ENCODE measurements at places on chromosomes 3 and 15. TPM values are rescaled to one million over a fixed set of nuclear protein-coding genes. Genes with fewer than 3 reads are reported as not detected.

The CDCP1 gene
- 2.3 TPM for total RNA-seq

The PRSS50 gene
- total RNA-seq, result not detected

- no peak overlapping the region for H3K27ac ChIP-seq
- DNase-seq, result no peak
- H3K36me3 ChIP-seq, result no peaks in the 10 kb centered on the region
- H3K4me1 ChIP-seq, result peaks cover 20% of the 10 kb centered on the region
Measured at GRCh38 chr3:31729082-31729481, 196.4 kb downstream of the STT3B start.

The KPNA1 gene
- total RNA-seq, result 71.5 TPM

The SMAD6 gene
- total RNA-seq, result 17.5 TPM

- H3K27ac ChIP-seq, result no peak overlapping the region
- no peak for DNase-seq
- H3K4me1 ChIP-seq, result peaks cover 13% of the 10 kb centered on the region
- peaks cover 4% of the 10 kb centered on the region for H3K36me3 ChIP-seq
- peaks cover 17% of the 10 kb centered on the region for H3K27me3 ChIP-seq
Measured at GRCh38 chr3:138440121-138440521, 5.7 kb downstream of the ESYT3 start.

DNA sequence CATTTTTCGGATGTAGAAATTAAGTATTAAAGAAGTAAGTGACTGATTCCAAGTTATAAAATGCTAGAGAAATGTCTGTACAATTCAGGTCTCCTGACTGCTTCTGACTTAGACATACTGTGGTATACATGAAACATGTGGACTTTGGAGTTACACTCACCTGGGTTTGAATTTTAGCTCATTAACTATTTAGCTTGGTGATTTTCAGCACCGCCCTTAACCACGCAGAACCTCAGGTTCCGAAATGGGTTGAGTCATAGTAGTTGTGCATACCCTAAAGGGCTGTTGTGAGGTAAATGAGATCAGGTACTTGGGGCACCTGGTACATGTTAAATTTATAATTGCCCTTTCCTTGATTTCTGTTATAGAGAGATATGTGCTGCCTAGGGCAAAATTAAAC, 32.9 kb upstream of the UTS2B start:
- peaks cover 78% of the 10 kb centered on the region for H3K36me3 ChIP-seq
- DNase-seq, result no peak
- H3K27ac ChIP-seq, result no peak overlapping the region
- H3K4me3 ChIP-seq, result no peak overlapping the region
- no peaks in the 10 kb centered on the region for H3K27me3 ChIP-seq

The PLSCR2 gene
- total RNA-seq, result not detected

DNA sequence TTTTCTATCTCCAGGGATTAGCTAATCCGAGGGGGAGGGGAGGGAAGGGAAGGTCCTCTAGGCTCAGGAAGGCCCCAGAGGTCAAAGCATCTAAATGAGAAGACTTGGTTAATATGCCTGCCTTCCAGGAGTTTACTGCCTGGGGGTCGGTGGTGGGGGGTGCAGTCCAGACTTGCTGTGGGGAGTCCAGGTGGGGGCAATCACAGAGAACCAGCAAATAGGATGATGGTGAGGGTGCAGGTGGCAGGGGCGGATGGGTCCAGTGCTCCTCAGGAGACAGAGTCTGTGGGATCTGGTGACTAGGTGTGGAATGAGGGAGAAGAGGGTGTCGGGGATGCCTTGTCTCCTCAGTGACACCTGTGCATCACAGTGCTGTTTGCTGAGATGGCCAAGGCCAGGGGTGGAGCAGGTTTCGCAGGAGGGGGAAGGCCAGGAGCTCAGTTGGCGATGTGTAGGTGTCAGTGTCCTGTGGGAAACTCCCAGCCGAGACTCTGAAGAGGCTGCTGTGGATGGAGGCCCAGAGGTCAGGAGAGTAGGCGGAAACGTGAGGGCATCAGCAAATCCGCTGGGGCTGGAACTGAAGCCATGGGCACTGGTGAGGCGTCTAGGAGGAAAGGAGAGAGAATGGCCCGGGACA, 8.1 kb downstream of the CFAP100 start:
- peak; percentile 75 for DNase-seq
- H3K27ac ChIP-seq, result no peak overlapping the region
- H3K4me1 ChIP-seq, result no peaks in the 10 kb centered on the region
- no peaks in the 10 kb centered on the region for H3K36me3 ChIP-seq
- no peak overlapping the region for H3K4me3 ChIP-seq

DNA sequence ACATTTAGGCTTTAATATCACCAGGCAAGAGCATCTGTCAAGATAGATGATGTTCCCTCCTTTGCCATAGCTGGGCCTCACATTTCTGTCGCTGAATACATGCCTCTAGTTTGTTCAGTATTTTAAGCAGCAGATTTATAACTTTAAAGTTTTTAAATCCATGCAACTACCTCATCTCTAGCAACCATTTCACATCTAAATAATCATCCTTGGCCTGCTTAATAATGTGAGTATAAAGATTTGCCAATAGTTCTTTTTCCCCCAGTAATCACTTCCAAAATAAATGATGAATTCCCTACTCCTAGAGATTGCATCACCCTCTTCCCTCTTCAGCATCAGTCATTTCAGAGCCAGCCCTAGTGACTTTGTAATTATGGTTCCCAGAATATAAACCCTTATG, 36.2 kb upstream of the FILIP1L start:
- H3K4me3 ChIP-seq, result no peak overlapping the region
- peaks cover 22% of the 10 kb centered on the region for H3K4me1 ChIP-seq
- peaks cover 29% of the 10 kb centered on the region for H3K36me3 ChIP-seq
- DNase-seq, result no peak
- H3K27me3 ChIP-seq, result no peaks in the 10 kb centered on the region
- H3K27ac ChIP-seq, result peak overlapping the region; percentile 32

- peaks cover 3% of the 10 kb centered on the region for H3K27me3 ChIP-seq
- no peak overlapping the region for H3K4me3 ChIP-seq
- H3K36me3 ChIP-seq, result no peaks in the 10 kb centered on the region
- peaks cover 22% of the 10 kb centered on the region for H3K4me1 ChIP-seq
- no peak overlapping the region for H3K27ac ChIP-seq
- no peak for DNase-seq
Measured at GRCh38 chr15:74403991-74404563, 29.7 kb downstream of the SEMA7A start.

GRCh38 chr15:78638658-78639314, 2.2 kb downstream of the CHRNB4 start:
- no peak overlapping the region for H3K4me3 ChIP-seq
- H3K27me3 ChIP-seq, result peaks cover 22% of the 10 kb centered on the region
- H3K27ac ChIP-seq, result no peak overlapping the region

- no peak overlapping the region for H3K27ac ChIP-seq
- no peaks in the 10 kb centered on the region for H3K27me3 ChIP-seq
- no peak for DNase-seq
- H3K4me1 ChIP-seq, result peaks cover 10% of the 10 kb centered on the region
Measured at GRCh38 chr15:100914876-100915275, 4.3 kb upstream of the LRRK1 start.

DNA sequence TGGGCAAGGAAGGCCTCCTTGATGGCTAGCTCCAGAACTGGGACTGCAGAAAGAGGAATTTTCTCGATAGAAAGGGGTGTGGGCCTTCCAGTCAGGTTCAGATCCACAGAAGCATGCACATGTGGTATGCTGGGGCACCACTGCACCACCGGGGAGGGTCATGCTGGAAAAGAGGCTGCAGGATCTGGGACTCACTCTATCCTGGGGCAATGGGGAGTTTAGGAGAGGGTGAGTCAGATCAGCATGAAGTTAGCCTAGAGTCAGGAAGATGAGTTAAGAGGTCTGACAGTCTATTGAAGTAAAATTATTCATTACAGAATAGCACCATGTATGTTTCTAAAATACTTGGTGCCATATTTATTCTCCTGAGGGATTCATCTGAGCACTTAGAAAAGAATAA, 130.2 kb upstream of the TOPAZ1 start:
- H3K27me3 ChIP-seq, result no peaks in the 10 kb centered on the region
- H3K4me3 ChIP-seq, result no peak overlapping the region
- peaks cover 10% of the 10 kb centered on the region for H3K36me3 ChIP-seq
- no peak overlapping the region for H3K27ac ChIP-seq
- H3K4me1 ChIP-seq, result peaks cover 13% of the 10 kb centered on the region
- no peak for DNase-seq

- no peak overlapping the region for H3K27ac ChIP-seq
- no peaks in the 10 kb centered on the region for H3K27me3 ChIP-seq
- peaks cover 40% of the 10 kb centered on the region for H3K4me1 ChIP-seq
Measured at GRCh38 chr15:63481105-63481810, 23.1 kb upstream of the USP3 start.

DNA sequence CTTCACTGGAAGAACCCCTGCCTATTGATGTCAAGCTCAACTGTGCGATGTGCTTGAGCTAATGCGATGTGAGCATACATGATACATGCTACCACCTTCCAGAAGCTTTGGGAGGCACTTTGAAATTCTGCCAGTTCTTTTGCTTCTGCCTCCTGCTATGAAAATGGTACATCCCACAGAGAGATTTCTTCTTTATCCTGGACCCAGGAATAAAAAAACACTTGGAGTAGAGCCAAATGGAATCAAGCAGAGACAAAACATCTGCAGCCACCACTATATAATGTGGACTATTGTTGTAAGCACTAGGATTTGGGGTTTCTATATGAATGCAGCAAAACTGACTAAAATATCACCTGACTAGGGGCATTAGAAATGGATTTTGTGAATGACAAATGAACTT, 119.9 kb upstream of the GAP43 start:
- H3K27ac ChIP-seq, result no peak overlapping the region
- no peak for DNase-seq
- H3K36me3 ChIP-seq, result no peaks in the 10 kb centered on the region
- no peaks in the 10 kb centered on the region for H3K27me3 ChIP-seq

GRCh38 chr3:186303965-186304364, 58.1 kb downstream of the DGKG start:
- no peaks in the 10 kb centered on the region for H3K36me3 ChIP-seq
- H3K4me3 ChIP-seq, result no peak overlapping the region
- no peak for DNase-seq
- H3K27me3 ChIP-seq, result peaks cover 11% of the 10 kb centered on the region
- no peak overlapping the region for H3K27ac ChIP-seq

The CCR8 gene
- not detected for total RNA-seq

- no peak overlapping the region for H3K27ac ChIP-seq
- no peaks in the 10 kb centered on the region for H3K4me1 ChIP-seq
- H3K4me3 ChIP-seq, result no peak overlapping the region
- no peak for DNase-seq
- peaks cover 12% of the 10 kb centered on the region for H3K27me3 ChIP-seq
- no peaks in the 10 kb centered on the region for H3K36me3 ChIP-seq
Measured at GRCh38 chr3:39941931-39942330, 132.5 kb downstream of the MYRIP start.

DNA sequence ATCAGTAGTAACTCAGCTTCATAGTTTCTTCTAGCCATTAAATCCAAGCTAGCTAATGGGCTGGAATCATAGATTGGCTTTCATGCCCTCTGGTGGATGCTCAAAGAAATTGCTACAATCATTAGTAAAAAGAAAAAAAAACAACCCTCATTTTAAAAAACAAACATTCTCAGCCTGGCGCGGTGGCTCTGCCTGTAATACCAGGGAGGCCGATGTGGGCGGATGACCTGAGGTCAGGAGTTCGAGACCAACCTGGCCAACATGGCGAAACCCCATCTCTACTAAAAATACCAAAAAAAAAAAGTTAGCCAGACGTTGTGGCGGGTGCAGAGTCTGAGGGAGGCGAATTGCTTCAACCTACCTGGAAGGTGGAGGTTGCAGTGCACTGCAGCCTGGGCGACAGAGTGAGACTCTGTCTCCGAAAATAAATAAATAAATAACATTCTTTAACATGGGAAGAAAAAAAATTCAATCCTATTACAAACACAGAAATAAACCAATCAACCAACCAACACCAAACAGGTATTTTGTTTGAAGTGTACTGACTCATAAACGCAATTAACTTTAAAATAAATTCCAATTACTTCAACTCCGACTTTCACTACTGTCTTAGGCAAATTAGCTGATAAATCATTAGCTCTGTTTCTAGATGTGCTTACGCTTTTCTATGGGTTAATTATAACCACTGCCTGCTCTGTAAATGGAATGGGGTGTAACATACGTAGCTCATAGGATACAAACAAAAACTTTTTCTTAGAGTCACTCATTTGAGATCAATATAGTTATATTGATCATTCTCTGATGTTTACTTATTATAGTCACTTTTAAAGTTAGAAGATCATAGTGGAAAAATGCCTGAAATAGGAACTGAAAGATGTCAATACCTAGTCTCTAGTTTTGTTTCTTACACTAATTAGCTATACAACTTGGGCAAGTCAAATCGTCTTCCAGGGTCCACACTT, 24.9 kb downstream of the TMEM207 start:
- H3K27ac ChIP-seq, result peak overlapping the region; percentile 36
- H3K4me3 ChIP-seq, result peak overlapping the region; percentile 42
- DNase-seq, result no peak
- peaks cover 5% of the 10 kb centered on the region for H3K4me1 ChIP-seq
- no peaks in the 10 kb centered on the region for H3K27me3 ChIP-seq

GRCh38 chr15:61337541-61337940, 108.4 kb upstream of the RORA start:
- H3K27me3 ChIP-seq, result no peaks in the 10 kb centered on the region
- H3K4me3 ChIP-seq, result no peak overlapping the region
- H3K36me3 ChIP-seq, result no peaks in the 10 kb centered on the region
- no peaks in the 10 kb centered on the region for H3K4me1 ChIP-seq
- no peak overlapping the region for H3K27ac ChIP-seq

- H3K36me3 ChIP-seq, result no peaks in the 10 kb centered on the region
- no peak overlapping the region for H3K4me3 ChIP-seq
- H3K27me3 ChIP-seq, result no peaks in the 10 kb centered on the region
- H3K4me1 ChIP-seq, result peaks cover 17% of the 10 kb centered on the region
- DNase-seq, result no peak
- H3K27ac ChIP-seq, result no peak overlapping the region
Measured at GRCh38 chr3:132654190-132654589, 5.4 kb downstream of the ACAD11 start.

GRCh38 chr15:88489321-88489720, 21.8 kb downstream of the MRPS11 start:
- DNase-seq, result no peak
- no peaks in the 10 kb centered on the region for H3K27me3 ChIP-seq
- H3K36me3 ChIP-seq, result no peaks in the 10 kb centered on the region
- no peak overlapping the region for H3K27ac ChIP-seq
- H3K4me1 ChIP-seq, result no peaks in the 10 kb centered on the region

GRCh38 chr15:66698971-66699370, 3.1 kb upstream of the SMAD6 start:
- no peak overlapping the region for H3K4me3 ChIP-seq
- no peak for DNase-seq
- H3K27ac ChIP-seq, result no peak overlapping the region
- H3K36me3 ChIP-seq, result no peaks in the 10 kb centered on the region
- H3K4me1 ChIP-seq, result peaks cover 17% of the 10 kb centered on the region
- no peaks in the 10 kb centered on the region for H3K27me3 ChIP-seq

- peaks cover 15% of the 10 kb centered on the region for H3K4me1 ChIP-seq
- peak overlapping the region; percentile 29 for H3K27ac ChIP-seq
- DNase-seq, result no peak
- no peaks in the 10 kb centered on the region for H3K27me3 ChIP-seq
- no peak overlapping the region for H3K4me3 ChIP-seq
Measured at GRCh38 chr15:64634027-64634426, 141.4 kb downstream of the RBPMS2 start.

- H3K36me3 ChIP-seq, result no peaks in the 10 kb centered on the region
- no peak overlapping the region for H3K4me3 ChIP-seq
- no peaks in the 10 kb centered on the region for H3K27me3 ChIP-seq
- H3K27ac ChIP-seq, result peak overlapping the region; percentile 80
- peaks cover 53% of the 10 kb centered on the region for H3K4me1 ChIP-seq
- no peak for DNase-seq
Measured at GRCh38 chr3:170754311-170754693, 115.7 kb downstream of the RPL22L1 start.

GRCh38 chr15:39360452-39360851, 220.4 kb upstream of the THBS1 start:
- no peaks in the 10 kb centered on the region for H3K36me3 ChIP-seq
- no peak overlapping the region for H3K4me3 ChIP-seq
- H3K27ac ChIP-seq, result no peak overlapping the region
- H3K4me1 ChIP-seq, result peaks cover 82% of the 10 kb centered on the region
